ENCODE measurements at places on chromosomes 3 and 15. TPM values are rescaled to one million over a fixed set of nuclear protein-coding genes. Genes with fewer than 3 reads are reported as not detected.

DNA sequence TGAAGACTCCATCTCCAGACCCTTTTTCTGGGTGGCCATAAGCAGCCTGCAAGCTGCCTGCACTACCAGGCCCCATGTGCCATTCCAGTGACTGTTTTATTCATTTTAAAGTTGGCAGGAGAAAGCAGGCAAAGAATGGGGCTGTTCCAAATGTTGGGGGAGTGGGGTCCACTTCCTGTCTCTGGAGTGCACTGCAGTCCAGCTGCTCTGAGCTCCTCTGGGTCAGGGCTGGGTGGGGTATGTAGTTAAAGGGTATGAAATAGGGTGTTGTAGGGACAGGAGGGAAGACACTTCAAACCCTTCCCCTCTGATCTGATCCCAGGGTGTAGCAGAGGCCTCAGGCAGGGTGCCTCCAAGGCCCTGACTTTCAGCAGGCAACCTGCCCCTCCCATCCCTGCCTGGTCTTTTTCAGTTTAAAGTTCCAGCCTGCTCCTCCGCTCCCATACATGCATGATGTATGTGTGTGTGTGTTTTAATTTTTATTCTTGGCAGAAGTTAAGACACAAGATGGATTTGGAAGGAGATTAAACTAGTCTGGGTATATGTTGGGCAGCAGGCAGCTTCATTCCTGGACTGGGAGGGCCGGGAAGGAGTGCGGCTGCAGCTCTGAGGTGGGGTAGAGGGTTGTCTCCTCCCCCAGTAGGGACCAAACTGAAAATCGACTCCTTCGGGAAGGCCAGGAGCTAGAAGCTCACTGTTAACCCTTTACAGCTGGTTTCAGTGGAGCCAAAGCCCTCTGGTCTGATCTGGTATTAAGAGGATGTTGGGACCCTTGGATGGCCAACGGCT lies 17.3 kb downstream of the BOC start:
- no peaks in the 10 kb centered on the region for H3K36me3 ChIP-seq
- no peak for DNase-seq
- no peak overlapping the region for H3K27ac ChIP-seq
- H3K4me3 ChIP-seq, result no peak overlapping the region
- peaks cover 12% of the 10 kb centered on the region for H3K4me1 ChIP-seq

DNA sequence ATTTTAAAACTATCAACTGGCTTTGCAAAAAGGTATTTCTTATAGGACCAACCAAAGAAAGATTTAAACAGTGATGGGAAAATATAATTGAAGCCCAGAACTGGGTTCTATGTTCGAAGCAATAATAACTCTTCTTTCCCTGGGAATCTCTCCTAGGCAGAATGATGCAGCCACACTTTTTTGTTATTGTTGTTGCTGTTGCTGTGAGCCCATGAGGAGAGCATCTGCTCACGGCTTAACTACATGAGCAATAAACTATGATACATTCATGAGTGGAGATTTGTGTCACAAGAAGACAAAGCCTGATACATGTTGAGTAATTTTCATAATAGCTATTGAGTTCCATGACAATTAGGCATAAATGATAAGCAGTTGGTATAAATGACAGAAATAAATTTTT lies 80.5 kb downstream of the CRTC3 start:
- no peak overlapping the region for H3K4me3 ChIP-seq
- no peaks in the 10 kb centered on the region for H3K27me3 ChIP-seq
- no peak for DNase-seq
- H3K36me3 ChIP-seq, result peaks cover 54% of the 10 kb centered on the region
- no peak overlapping the region for H3K27ac ChIP-seq

The HCLS1 gene
- total RNA-seq, result 339 TPM

- DNase-seq, result no peak
- no peaks in the 10 kb centered on the region for H3K36me3 ChIP-seq
- no peaks in the 10 kb centered on the region for H3K27me3 ChIP-seq
- H3K4me1 ChIP-seq, result no peaks in the 10 kb centered on the region
- no peak overlapping the region for H3K27ac ChIP-seq
These were observed 233.3 kb downstream of the NLGN1 start for GRCh38 chr3:173630849-173631248.

The GJD2 gene
- total RNA-seq, result not detected

- DNase-seq, result no peak
- no peak overlapping the region for H3K4me3 ChIP-seq
- H3K36me3 ChIP-seq, result peaks cover 27% of the 10 kb centered on the region
- H3K27me3 ChIP-seq, result no peaks in the 10 kb centered on the region
These were observed 128.5 kb downstream of the CHSY1 start for GRCh38 chr15:101123222-101123910.

- peak overlapping the region; percentile 8 for H3K4me3 ChIP-seq
- DNase-seq, result peak; percentile 59
- no peak overlapping the region for H3K27ac ChIP-seq
- peaks cover 30% of the 10 kb centered on the region for H3K27me3 ChIP-seq
- H3K4me1 ChIP-seq, result peaks cover 3% of the 10 kb centered on the region
- H3K36me3 ChIP-seq, result no peaks in the 10 kb centered on the region
These were observed 64.0 kb upstream of the CPOX start for GRCh38 chr3:98657457-98657856.

The ATP8B4 gene
- 6.8 TPM for total RNA-seq

The TLE3 gene
- total RNA-seq, result 82.3 TPM

DNA sequence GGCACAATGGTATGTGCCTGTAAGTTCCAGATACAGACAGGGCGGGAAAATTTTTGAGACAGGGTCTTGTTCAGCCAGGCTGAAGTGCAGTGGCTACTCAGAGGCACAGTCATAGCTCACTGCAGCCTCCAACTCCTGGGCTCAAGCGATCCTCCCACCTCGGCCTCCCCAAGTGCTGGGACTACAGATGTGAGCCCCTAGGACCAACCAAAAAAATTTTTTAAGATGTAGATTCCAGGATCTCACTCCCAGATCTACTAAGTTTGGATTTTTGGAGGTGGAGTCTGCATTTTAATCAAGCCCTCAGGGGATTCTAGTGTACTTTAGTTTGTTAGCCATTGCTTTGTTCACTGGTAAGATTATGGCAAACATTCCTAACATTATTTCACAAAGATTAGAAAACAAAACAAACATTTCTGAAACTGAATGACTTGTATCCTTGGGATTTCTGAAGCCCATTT lies 2.7 kb downstream of the LIPH start:
- H3K36me3 ChIP-seq, result no peaks in the 10 kb centered on the region
- H3K4me3 ChIP-seq, result no peak overlapping the region
- no peaks in the 10 kb centered on the region for H3K27me3 ChIP-seq
- no peak overlapping the region for H3K27ac ChIP-seq

GRCh38 chr3:20254268-20255117 lies 68.5 kb upstream of the SGO1 start:
- H3K36me3 ChIP-seq, result no peaks in the 10 kb centered on the region
- no peak for DNase-seq
- no peak overlapping the region for H3K27ac ChIP-seq
- no peaks in the 10 kb centered on the region for H3K4me1 ChIP-seq
- no peaks in the 10 kb centered on the region for H3K27me3 ChIP-seq

- H3K4me1 ChIP-seq, result no peaks in the 10 kb centered on the region
- no peak overlapping the region for H3K27ac ChIP-seq
- peaks cover 52% of the 10 kb centered on the region for H3K36me3 ChIP-seq
- no peak for DNase-seq
- no peaks in the 10 kb centered on the region for H3K27me3 ChIP-seq
These were observed 170.6 kb downstream of the TBL1XR1 start for GRCh38 chr3:177026505-177027277.

The SHF gene
- total RNA-seq, result 0.92 TPM

All from activated CD4-positive, alpha-beta T cell treated with anti-CD3 and anti-CD28 coated beads, Interleukin-2, amount 10 ng/mL, durations not matched to agents 7 days and 5 days (primary cell).